ENCODE measurements at places on chromosomes 3 and 15. TPM values are rescaled to one million over a fixed set of nuclear protein-coding genes. Genes with fewer than 3 reads are reported as not detected.

Gene TRH
- not detected for total RNA-seq

Gene MNS1
- 1.6 TPM for total RNA-seq

Gene SKOR1
- 0.07 TPM for total RNA-seq

Gene TF
- not detected for total RNA-seq

Gene DNASE1L3
- not detected for total RNA-seq

Measured in thoracic aorta endothelial cell (primary cell).